Fibroblast of lung (primary cell): ENCODE measurements at places on chromosomes 7 and 10.

DNA sequence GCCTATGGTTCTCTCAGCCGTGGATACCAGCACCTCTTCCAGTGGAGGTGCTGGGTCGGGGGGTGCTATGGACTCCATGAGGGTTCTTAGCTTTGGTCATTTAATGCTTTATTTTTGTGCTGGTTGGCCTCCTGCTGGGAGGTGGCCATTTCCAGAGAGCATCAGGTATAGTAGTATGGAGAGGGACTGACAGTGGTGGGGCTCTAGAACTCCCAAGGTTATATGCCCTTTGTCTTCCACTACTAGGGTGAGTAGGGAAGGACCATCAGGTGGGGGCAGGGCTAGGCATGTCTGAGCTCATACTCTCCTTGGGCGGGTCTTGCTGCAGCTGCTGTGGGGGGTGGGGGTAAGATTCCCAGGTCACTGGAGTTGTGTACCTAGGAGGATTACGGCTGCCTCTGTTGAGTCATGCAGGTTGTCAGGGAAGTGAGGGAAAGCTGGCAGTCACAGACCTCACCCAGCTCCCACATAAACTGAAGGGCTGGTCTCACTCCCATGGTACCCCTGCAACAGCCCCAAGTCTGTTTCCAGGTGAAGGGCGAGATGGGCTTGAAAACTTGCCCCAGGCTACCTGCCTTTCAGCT lies 763.2 kb upstream of the LRRTM3 start:
- DNase-seq: no peak

DNA sequence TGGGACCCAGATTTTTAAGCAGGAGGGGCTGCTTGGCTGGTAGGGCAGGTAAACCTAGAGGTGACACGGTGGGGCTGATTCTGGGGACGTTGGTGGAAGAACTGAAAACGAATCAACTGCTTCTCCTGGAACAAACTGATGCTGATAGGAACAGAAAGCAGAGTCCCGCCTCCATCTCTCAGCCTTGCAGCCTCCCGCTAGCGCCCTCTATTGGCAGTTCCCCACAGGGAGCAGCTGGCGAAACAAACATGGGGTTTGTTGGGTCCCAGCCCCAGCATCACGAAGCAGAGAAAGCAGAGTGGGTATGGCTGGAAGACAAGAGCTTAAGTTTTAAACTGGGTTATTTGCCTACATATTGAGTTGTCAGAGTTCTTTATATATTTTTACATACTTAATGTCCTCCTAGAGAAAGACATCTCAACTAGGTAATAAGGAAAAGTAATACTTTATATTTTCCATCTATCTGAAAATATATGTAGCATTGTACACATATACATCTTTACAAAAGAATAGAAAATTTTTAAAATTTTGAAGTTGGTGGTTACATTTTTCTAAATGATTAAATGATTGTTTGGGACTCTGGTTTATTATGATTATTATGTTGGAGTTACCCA lies 42.3 kb upstream of the FOXI2 start:
- DNase-seq: no peak

DNA sequence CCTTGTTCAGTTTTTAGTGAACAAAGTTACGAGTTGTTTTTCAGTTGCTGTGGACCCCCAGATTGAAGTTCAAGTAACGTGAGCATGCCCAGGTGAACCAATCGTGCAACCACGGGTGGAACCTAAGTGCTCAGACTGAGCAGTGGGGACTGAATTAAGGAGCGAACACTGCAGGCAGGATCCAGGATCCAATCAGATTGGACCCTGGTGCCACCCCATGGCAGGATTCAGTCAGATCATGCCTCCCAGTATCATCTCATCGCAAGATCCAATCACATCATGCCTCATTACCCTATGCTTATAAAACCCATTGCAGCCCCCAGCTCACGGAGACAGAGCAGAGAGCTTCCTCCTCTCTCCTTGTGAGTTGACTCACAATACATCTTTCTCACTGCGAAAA lies 80.9 kb downstream of the PFKFB3 start:
- DNase-seq: no peak

DNA sequence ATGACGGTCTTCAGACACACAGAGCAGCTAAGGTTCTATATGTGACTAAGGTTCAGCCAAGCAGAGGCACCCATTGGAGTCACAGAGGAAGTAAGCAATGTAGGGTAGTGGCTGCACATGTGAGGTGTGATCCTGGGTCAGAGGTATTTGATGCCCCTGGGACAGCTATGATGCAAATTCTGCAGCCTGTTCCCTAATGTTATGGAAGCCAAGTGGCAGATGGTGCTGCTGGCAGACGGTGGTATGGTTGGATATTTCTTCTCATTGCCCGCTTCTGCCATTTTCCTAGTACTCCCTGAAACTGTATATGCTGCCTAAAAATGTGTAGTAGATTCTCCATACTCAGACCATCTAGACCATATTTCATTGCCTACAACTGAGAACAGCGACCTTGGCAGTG lies 7.2 kb downstream of the TAS2R16 start:
- no peak for DNase-seq

DNA sequence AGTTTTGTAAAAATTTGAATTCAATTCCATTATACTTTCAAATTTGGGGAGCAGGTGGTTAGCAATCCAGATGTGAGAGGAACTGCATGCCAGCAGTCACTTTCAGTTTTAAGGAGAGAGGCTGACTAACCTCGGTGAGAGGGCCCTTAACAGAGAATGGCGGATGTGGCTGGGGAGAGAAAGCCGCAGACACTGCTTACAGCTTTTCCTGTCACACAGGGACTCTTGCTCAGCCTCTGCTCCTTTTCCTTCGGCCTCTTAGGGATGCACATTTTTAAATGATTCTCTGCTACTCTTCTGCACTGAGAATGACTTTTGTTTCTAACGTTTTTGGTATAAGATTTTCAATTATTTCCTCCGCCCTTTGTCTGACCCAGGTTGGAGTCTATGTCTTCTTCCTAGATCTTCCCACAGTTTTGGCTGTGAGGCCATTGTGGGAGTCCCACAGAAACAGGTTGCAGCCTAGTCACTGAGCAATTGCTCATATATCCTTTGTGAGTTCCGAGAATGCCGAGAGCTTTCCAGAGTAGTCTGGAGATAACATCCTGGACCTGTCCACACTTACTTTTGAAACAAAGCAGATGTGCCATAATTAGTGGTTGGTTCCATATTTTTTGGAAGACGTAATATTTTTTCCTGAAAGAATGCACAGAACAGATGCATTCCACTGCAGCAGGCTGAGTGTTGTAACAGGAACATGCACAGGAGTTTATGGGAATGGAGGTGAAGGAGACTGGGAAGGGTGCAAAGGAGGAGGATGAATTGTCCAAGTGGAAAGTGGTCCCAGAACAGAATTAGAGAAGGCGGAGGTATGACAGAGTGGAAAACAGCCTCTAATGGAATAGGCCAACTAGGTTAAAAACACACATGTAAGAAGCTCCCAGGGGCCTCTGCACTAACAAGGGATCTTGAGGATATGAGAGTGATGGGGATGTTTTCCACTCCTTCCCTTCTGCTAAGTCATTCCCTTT lies 168.0 kb upstream of the ZNF32 start:
- peak; percentile 93 for DNase-seq

DNA sequence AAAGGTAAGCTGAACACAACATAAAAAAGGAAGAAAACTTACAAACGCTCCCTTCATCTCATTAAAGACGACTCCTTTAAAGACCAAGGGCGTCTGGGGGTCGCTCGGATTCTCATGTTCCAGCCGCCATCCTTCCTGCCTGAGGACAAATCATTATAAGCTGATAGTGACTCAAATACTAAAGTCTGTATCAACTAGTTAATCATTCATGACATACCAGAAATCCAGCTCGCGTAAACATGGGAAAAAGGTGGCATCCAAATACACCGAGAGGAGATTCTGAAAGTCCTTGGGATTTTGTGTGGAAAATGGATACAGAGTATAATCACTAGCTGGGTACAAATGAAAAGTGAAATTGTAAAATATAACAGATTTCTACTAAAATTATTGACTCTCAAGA lies 7.4 kb downstream of the PITRM1 start:
- no peak for DNase-seq

DNA sequence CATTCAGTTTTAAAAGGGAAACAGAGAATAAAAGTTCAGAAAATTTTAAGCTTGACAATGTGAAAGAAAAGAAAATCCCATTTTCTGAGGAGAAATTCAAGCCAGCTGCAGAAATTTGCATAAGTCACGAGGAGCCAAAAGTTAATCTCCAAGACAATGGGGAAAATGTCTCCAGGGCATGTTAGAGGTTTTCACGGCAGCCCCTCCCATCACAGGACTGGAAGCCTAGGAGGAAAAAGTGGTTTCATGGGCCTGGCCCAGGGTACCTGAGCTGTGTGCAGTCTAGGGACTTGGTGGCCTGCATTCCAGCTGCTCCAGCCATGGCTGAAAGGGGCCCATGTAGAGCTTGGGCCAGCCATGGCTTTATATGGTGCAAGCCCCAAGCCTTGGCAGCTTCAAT lies 59.6 kb upstream of the NXPH1 start:
- DNase-seq: no peak

DNA sequence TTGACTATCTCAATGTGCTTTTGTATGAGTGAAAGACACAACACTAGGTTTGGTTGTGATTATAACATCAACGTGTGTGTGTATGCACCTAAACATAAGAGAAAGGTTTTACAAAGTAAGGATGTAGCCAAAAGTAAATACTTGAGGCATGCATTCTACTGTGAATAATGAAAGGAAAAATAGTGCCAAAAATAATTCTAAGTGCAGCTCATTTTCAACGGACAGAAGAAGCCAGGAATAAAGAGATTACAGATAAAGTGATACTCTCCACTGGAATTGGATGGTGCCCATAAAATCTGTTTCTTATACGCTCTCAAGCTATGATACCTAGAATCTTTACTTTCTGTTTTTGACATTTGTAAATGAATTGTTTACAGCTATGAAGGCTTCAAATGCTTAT lies 135.0 kb upstream of the TMEM72 start:
- peak; percentile 66 for DNase-seq

GRCh38 chr10:17181110-17181509 lies 20.4 kb downstream of the TRDMT1 start:
- no peak for DNase-seq

DNA sequence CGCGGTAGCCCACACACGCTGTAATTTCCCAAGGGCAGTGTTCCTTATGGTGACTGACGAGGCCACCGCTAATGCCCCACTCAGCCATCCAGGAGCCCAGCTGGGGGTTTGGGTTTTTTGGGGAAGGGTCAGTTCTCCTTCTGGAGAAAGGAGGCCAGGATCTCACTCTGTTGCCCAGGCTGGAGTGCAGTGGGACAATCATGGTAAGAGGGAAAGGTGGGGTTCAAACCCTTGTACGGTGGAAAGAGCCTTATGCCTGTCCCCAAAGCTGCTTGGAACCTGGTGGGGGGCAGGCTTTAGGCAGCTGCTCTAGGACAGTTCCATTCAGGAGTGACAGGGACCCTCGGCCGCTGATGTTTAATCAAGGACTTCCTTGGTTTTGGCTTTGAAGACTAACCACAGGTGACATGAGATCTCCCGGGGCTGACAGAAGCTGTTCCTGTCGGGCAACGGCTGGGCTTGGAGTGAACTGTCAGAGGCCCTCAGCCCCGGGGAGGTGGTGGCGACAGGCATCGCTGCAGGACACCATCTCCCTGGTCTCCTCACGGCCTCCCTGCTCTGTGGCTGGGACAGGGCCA lies 84.5 kb downstream of the CARD11 start:
- no peak for DNase-seq
